ENCODE measurements at places on chromosomes 3 and 15. TPM values are rescaled to one million over a fixed set of nuclear protein-coding genes. Genes with fewer than 3 reads are reported as not detected.

The CTXN2 gene
- not detected for total RNA-seq

The GABRR3 gene
- not detected for total RNA-seq

The KIF23 gene
- 15.4 TPM for total RNA-seq

DNA sequence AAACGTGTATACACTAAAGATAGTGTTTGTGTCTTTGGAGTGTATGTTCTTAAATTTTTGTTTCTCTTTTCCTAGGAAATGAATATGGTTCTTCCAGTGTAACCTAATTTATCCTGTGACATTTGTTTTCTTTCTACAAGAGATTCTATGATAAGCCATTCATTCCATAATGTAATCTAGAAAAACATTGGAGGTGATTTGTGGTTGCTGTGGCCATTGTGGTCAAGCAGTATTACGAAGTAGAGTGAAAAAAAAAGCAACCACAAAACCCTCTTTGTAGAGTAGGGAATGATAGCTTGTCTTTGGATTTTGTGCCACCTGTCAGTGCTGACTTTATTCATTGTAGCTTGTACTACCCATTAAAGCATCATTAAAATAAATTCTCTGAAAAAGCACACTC is 1209.6 kb downstream of the ZPLD1 start:
- no peak overlapping the region for H3K4me3 ChIP-seq
- H3K36me3 ChIP-seq: no peaks in the 10 kb centered on the region
- DNase-seq: no peak
- no peaks in the 10 kb centered on the region for H3K27me3 ChIP-seq

DNA sequence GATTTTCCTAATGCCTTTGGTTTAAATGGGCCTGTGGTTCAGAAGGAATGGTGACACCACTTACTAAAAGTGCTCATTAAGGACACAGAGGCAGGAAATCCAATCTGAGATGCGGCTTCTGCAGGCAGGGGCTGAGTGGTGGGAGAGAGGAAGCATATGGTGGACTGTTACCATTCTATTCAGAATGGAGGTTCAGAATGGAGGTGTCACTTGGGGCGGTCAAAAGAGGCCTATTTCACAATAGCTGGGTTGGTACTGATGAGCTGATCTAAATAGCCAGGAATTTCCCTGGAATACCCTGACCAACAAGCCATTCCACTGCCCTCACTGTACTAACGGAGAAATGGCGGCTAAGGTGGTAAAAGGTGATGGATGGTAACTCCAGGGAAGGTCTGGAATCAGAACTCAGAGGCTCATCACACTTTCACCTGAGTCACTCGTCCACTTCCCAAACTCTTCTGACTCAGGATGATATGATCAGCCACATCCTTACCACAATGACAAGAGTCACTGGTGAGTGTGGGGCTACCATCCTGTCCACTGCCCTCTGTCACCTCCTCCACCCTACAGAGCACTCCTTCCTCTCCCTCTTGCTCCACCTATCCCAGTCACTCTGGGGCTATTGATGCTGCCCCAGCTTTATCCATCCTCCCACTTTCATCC is 15.7 kb downstream of the RFT1 start:
- H3K27me3 ChIP-seq: no peaks in the 10 kb centered on the region
- no peak overlapping the region for H3K27ac ChIP-seq
- H3K4me1 ChIP-seq: peaks cover 38% of the 10 kb centered on the region
- H3K36me3 ChIP-seq: no peaks in the 10 kb centered on the region

GRCh38 chr3:60755094-60755493 is 496.2 kb downstream of the FHIT start:
- no peak overlapping the region for H3K27ac ChIP-seq
- no peak overlapping the region for H3K4me3 ChIP-seq
- no peak for DNase-seq
- H3K36me3 ChIP-seq: no peaks in the 10 kb centered on the region
- no peaks in the 10 kb centered on the region for H3K4me1 ChIP-seq
- no peaks in the 10 kb centered on the region for H3K27me3 ChIP-seq

DNA sequence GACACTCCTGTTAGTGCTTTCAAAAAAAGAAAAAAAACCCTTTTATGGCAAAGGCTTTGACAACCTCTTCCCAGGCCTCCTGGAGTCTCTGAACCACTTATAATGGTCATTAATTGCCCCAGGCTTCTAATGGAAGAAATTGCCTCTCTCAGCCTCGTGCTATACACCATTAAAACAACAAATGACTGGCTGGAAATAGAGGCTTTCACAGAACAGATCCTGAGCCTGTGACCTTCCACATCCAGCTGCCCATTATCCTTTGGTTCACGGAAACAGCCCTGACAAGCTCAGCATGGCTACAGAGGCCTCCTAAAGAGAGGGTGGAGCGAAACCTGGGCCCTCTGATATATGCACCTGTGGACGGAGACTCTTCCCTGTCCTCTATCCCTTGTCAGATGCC is 26.8 kb upstream of the MKRN3 start:
- no peaks in the 10 kb centered on the region for H3K36me3 ChIP-seq
- H3K27ac ChIP-seq: no peak overlapping the region
- H3K4me3 ChIP-seq: no peak overlapping the region
- no peaks in the 10 kb centered on the region for H3K27me3 ChIP-seq

All from left lung (tissue), 14 donors.